ENCODE measurements at places on chromosomes 2 and 18.

GRCh38 chr2:166895243-166895642, 7.0 kb downstream of the XIRP2 start:
- no peaks in the 10 kb centered on the region for H3K36me3 ChIP-seq
- no peak for DNase-seq
- no peaks in the 10 kb centered on the region for H3K4me1 ChIP-seq
- no peak overlapping the region for H3K4me3 ChIP-seq

- DNase-seq, result no peak
- H3K27me3 ChIP-seq, result peaks cover 28% of the 10 kb centered on the region
- H3K27ac ChIP-seq, result no peak overlapping the region
- H3K36me3 ChIP-seq, result peaks cover 2% of the 10 kb centered on the region
- no peaks in the 10 kb centered on the region for H3K4me1 ChIP-seq
Observed at GRCh38 chr2:239464166-239465016, 63.6 kb upstream of the HDAC4 start.

DNA sequence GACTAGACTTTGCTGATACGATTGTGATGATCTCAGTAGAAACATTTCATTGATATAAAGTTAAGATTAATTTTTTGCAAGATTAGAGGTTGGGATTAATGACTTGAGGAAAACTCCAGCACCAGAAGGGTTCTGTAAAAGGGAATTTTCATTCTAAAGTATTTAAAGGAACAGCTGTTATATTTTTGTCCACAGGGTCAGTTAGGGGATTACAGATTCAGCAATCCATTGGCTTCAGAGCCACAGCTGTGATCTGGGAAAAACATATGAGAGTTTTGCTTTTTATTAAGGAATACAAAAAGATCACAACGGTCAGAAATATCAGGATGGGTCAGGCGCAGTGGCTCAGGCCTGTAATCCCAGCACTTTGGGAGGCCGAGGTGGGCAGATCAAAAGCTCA, 19.6 kb upstream of the REV1 start:
- H3K27me3 ChIP-seq, result no peaks in the 10 kb centered on the region
- no peak overlapping the region for H3K4me3 ChIP-seq
- DNase-seq, result no peak

DNA sequence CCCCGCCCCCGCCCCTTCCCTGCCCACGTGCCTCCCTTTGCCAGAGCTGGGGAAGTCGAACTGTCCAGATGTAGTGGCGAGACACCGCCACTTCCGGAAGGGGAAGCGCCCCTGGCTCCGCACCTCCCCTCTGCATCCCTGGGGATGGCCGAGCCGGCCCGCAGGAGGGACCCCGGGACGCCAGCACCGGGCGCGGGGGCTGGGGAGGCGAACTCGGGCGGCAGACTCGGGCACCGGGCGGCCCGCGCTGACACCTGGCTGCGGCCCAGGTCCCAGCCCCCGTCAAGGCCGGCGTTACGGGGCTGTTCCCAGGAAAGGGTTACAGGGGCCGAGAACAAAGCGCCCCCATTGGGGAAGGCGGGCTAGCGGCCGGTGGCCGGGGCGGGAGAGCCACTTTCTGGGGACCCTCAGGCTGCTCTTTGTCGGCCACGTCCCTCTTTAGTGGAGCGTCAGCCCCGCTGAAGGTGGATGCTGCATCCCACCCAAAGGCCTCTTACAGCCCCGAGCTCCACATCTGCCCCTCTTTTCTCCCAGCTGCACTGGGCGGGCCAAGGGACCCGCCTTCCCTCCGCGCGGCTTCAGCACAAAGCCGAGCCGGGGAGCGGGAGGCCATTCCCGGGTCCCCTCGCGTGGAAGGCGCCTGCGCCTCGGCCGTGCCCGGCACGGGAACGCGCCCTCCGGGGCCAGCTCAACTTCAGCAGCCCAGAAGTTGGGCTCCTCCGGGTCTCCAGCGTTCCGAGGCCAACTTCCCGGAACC, 1.3 kb downstream of the SDC1 start:
- DNase-seq, result no peak
- H3K36me3 ChIP-seq, result peaks cover 4% of the 10 kb centered on the region
- H3K27ac ChIP-seq, result no peak overlapping the region
- peaks cover 2% of the 10 kb centered on the region for H3K4me1 ChIP-seq
- peak overlapping the region; percentile 43 for H3K4me3 ChIP-seq

DNA sequence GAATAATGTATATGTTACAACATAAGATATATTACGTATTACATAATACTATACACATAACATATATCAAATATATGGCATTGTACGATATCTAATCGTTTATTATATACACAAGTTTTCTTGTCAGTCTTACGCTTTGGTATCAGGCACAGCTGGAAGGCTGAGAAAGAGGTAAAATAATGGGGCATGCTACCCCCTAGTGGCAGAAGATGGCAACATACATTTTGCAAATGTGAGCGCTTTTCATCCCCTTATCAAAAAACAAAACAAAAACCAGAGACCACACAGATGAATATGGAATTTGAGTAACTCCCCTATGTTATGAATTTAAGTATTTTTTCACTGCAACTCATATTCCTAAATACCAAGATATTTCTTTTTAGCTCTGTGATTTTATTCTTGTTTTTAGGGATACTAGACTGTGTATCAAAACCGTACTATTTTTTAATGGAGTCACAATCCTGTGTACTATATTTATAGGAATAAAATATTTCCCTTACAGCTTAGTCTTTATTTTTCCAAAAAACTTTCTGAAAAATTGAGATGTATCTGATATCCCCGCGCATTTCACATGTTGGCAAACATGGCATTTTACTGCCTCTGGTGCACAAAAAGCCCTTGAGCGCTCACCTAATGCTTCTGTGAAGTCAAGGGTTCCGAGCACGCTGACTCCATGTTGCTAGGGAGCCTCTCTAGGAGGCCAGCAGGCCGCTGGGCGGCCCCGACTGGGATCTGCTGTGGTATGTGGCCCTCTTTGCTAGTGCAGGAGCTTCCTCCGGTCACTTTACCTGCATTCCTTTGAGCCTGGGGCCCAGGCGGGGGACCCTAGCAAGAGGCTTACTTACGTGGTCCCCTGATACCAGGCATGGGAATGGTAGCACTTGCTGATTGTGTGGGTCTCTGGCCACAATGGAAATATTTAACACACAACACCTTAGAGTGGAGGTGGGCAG, 62.5 kb downstream of the SLC4A3 start:
- no peak overlapping the region for H3K27ac ChIP-seq
- peaks cover 7% of the 10 kb centered on the region for H3K36me3 ChIP-seq
- DNase-seq, result peak; percentile 9
- peaks cover 77% of the 10 kb centered on the region for H3K27me3 ChIP-seq

GRCh38 chr2:50955081-50955480, 76.9 kb downstream of the NRXN1 start:
- H3K27ac ChIP-seq, result no peak overlapping the region
- no peaks in the 10 kb centered on the region for H3K36me3 ChIP-seq
- no peaks in the 10 kb centered on the region for H3K27me3 ChIP-seq

GRCh38 chr2:46780801-46781445, 134.7 kb downstream of the MCFD2 start:
- no peak overlapping the region for H3K27ac ChIP-seq
- DNase-seq, result no peak
- H3K36me3 ChIP-seq, result no peaks in the 10 kb centered on the region
- H3K4me3 ChIP-seq, result no peak overlapping the region
- H3K4me1 ChIP-seq, result no peaks in the 10 kb centered on the region

DNA sequence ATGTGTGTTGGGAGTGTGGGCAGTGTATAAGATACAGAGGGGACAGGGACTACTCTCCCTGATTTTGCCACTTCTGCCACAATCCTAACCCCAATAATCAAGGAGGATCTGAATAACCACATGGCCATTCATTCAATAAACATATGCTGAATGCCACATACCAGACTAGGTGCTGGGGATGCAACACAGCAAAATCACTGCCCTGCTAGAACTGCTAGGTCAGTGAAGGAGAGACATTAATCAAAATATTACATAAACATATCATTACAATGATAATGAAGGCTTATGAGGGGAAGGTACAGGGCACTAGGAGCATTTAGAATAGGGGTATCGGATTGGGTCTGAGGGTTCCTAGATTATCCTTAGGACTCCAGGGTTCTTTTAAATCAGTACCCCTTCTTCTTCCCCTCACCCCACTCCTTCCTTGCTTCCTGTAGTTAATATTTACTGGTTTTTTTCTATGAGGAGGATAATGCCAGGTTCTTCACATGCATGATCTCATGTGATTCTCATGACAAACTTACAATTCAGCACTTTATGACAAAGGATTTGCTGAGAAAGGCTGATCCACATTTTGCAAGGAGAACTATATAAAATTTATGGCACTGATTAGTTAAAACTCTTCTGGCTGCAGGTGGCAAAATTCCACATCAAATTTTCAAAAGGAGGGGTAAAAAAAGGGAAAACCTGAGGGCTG, 56.4 kb upstream of the PCBP1 start:
- no peaks in the 10 kb centered on the region for H3K27me3 ChIP-seq
- H3K36me3 ChIP-seq, result peaks cover 10% of the 10 kb centered on the region
- no peak for DNase-seq
- H3K4me3 ChIP-seq, result no peak overlapping the region

GRCh38 chr2:191385416-191386160, 140.4 kb downstream of the MYO1B start:
- H3K27me3 ChIP-seq, result peaks cover 4% of the 10 kb centered on the region
- DNase-seq, result no peak
- H3K27ac ChIP-seq, result no peak overlapping the region
- H3K4me3 ChIP-seq, result no peak overlapping the region
- no peaks in the 10 kb centered on the region for H3K36me3 ChIP-seq

DNA sequence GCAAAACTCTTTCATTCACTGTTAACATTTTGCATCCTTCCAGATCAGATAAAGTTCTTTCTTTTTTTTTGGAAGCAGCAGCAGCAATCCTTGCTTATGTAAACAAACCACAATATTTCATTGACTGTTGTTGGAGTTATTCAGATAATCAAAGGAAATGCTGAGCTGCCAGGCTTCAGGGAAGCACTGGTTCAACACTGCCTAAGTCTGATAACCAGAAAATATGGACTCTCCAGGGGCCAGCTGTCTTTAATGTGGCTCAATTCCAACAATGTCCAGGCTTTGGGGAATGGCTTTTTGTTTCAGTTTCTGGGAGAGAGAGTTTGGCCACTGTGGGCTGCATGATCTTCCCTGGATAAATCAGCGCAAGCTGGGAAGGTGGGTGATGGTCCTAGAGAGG, 354.3 kb downstream of the AKAIN1 start:
- no peaks in the 10 kb centered on the region for H3K4me1 ChIP-seq
- H3K27me3 ChIP-seq, result no peaks in the 10 kb centered on the region
- no peaks in the 10 kb centered on the region for H3K36me3 ChIP-seq
- no peak overlapping the region for H3K27ac ChIP-seq
- no peak overlapping the region for H3K4me3 ChIP-seq

DNA sequence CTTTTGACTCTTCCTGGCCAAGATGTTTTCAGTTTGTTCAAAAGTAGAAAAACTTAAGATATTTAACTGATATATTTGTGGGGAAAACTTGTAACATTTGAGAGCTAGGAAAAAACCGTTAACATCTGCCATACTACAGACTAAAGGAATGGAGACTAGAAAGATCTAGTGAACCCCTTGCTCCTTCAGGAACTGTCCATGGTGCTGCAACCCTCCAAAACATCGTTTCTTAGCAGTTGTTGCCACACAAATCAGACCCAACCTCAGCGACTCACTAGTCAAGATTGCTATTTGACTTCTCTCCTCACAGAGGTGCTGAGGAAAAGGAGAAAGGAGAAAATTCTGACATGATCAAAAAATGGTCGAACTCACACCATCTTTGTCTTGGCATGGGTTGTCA, 393.8 kb upstream of the LYPD1 start:
- H3K4me3 ChIP-seq, result no peak overlapping the region
- no peak for DNase-seq
- H3K27me3 ChIP-seq, result no peaks in the 10 kb centered on the region
- H3K36me3 ChIP-seq, result no peaks in the 10 kb centered on the region
- no peak overlapping the region for H3K27ac ChIP-seq

DNA sequence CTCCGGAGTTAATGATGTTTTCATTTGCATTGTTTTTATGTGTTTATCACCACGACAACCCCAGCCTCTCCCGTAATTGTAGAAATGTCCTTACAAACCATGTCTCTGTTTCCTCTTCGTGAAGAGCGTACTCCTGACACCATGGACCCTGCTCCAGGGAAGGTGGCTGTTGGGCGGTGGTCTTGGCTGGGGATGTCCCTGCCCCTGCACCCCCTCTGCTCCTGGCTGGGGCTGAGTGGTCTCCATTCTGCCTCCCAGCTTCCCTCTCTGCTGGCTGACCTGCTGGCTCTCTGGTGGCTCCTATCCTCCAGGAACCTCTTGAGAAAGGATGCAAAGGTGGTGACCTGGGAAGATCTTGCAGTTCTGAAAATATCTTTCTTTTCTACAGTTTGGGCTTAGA, 81.1 kb downstream of the ASB1 start:
- H3K4me3 ChIP-seq, result no peak overlapping the region
- DNase-seq, result no peak
- peaks cover 44% of the 10 kb centered on the region for H3K27me3 ChIP-seq

Data from effector memory CD8-positive, alpha-beta T cell (primary cell).